ENCODE measurements at places on chromosomes 6 and 20.

GRCh38 chr20:53918949-53919361 lies 151.4 kb downstream of the BCAS1 start:
- DNase-seq = no peak

DNA sequence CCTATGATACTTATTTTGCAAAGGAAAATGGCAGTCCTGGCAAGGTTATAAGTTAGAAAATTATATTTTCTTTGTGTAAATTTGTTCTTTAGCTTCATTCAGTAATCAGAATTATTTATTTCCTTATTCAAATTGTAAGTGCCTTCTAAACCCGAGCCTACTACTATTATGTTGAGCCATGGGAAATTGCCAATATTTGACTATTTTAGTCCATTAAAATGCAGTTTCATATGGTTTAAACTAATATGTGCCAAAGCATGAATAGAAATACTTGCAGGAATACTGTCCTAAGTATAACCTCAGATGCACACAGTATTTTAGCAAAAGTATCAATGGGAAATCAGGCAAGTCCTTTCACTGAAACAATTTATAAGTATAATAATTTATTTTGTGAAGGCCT lies 228.4 kb downstream of the LAMA2 start:
- DNase-seq = no peak

DNA sequence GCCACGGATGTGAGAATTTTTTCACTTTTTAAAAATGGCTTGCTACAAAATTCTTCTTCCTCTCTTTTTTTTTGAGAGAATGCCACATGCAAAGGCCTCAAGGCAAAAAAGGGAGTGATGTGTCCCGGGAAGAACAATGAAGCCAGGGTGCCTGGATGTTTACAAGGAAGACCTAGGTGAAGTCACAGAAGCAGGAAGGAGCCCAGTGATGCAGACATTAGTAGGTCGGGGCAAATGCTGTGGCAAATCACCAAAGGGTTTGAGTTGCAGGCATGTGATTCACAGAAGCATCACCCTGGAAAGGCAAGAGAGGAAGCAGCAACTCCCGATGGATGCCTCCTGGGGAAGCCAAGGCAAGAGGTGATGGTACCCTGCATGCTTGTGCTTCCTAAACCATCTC lies 46.8 kb downstream of the FARS2 start:
- no peak for DNase-seq

DNA sequence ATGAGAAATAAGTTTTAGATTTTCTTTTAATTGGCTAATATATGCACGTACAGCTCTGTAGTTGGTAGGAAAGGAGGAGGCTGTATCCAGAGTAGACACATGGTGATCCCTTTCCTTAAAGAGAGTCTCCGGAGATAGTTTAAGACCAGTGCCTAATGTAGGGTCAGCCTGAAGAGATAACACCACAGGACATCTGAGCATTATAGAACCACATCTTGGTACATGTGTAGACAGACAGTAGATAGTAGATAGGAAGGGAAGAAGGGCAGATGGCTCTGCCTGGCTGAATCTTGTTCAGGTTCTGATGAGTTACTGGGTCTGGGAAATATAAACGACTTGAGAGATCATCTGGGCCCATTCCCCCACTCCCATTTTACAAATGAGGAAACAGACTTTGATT lies 18.5 kb downstream of the CHMP4B start:
- DNase-seq = no peak

DNA sequence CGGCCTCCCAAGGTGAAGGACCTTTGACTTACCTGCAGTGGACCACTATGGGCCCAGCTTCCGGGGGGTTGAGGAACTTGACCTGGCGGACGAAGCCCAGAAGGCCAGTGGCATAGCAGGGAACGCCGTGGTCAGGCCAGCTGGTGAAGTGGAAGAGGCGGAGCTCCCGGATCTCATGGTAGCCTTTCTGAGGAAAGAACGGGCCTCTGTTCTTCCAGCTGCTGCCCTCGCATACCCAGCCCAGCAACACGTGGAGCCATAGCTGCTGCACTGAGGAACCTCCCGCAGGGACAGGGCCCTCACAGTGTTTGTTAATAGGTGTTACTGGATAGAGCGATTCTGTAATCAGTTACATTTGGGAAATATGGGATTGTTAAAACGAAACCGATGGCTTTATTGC lies 492.1 kb upstream of the CHD6 start:
- no peak for DNase-seq

GRCh38 chr20:61536671-61537070 lies 284.6 kb downstream of the CDH4 start:
- no peak for DNase-seq

Measured in SW 1271 (cell line).